ENCODE measurements at places on chromosomes 1 and 21. TPM values are rescaled to one million over a fixed set of nuclear protein-coding genes. Genes with fewer than 3 reads are reported as not detected.

DIRAS3 gene
- total RNA-seq, result 17.6 TPM

HRNR gene
- not detected for total RNA-seq

GPA33 gene
- 0.13 TPM for total RNA-seq

ANXA9 gene
- 1.3 TPM for total RNA-seq

TNFRSF18 gene
- 5.1 TPM for total RNA-seq

TATDN3 gene
- total RNA-seq, result 9.6 TPM

KLHL12 gene
- total RNA-seq, result 17.3 TPM

MNDA gene
- total RNA-seq, result not detected

NUDT4B gene
- 15.6 TPM for total RNA-seq

UBE2G2 gene
- total RNA-seq, result 38.8 TPM

THEMIS2 gene
- 27.8 TPM for total RNA-seq

DDI2 gene
- total RNA-seq, result 14.2 TPM

BMP8A gene
- not detected for total RNA-seq

ALG14 gene
- 1.1 TPM for total RNA-seq

KRTAP11-1 gene
- not detected for total RNA-seq

ZNF678 gene
- 9.3 TPM for total RNA-seq

LHX8 gene
- not detected for total RNA-seq

CFHR4 gene
- not detected for total RNA-seq

GJA4 gene
- total RNA-seq, result not detected

SELP gene
- total RNA-seq, result not detected

IL23R gene
- total RNA-seq, result not detected

TMEM240 gene
- 1.8 TPM for total RNA-seq

LENEP gene
- not detected for total RNA-seq

SPRR2A gene
- total RNA-seq, result not detected

MAB21L3 gene
- not detected for total RNA-seq

TNFRSF25 gene
- total RNA-seq, result 8.0 TPM

LINGO4 gene
- not detected for total RNA-seq

RERE gene
- total RNA-seq, result 29.3 TPM

NUP210L gene
- not detected for total RNA-seq

TRABD2B gene
- 0.33 TPM for total RNA-seq

KLF17 gene
- total RNA-seq, result not detected

GUK1 gene
- 291 TPM for total RNA-seq

ALX3 gene
- not detected for total RNA-seq

LCE3E gene
- not detected for total RNA-seq

SELE gene
- not detected for total RNA-seq

FMO3 gene
- total RNA-seq, result 0.13 TPM

ST6GALNAC3 gene
- 0.49 TPM for total RNA-seq

TFAP2E gene
- total RNA-seq, result 0.33 TPM

PBX1 gene
- total RNA-seq, result 21.2 TPM

TNNT2 gene
- 2.3 TPM for total RNA-seq

NCAM2 gene
- total RNA-seq, result 0.51 TPM

SEMA6C gene
- 5.4 TPM for total RNA-seq

RGS13 gene
- not detected for total RNA-seq

PLEKHG5 gene
- 14.2 TPM for total RNA-seq

TNFRSF14 gene
- total RNA-seq, result 5.9 TPM

XCL2 gene
- total RNA-seq, result not detected

REG4 gene
- not detected for total RNA-seq

CNTN2 gene
- not detected for total RNA-seq

RGS8 gene
- total RNA-seq, result not detected

FAAH gene
- 10.8 TPM for total RNA-seq

CYP4Z1 gene
- not detected for total RNA-seq
